Left ventricle myocardium inferior (tissue), 1 donor: ENCODE measurements at places on chromosomes 5 and 9. TPM values are rescaled to one million over a fixed set of nuclear protein-coding genes. Genes with fewer than 3 reads are reported as not detected.
A peak's percentile ranks its signal among the peaks of the same experiment; 100 is the strongest.

GRCh38 chr5:17192191-17192590 lies 25.2 kb upstream of the BASP1 start:
- DNase-seq, result no peak
- H3K4me3 ChIP-seq, result no peak overlapping the region
- no peaks in the 10 kb centered on the region for H3K36me3 ChIP-seq
- peaks cover 10% of the 10 kb centered on the region for H3K4me1 ChIP-seq

- H3K36me3 ChIP-seq, result no peaks in the 10 kb centered on the region
- H3K27me3 ChIP-seq, result no peaks in the 10 kb centered on the region
- peaks cover 16% of the 10 kb centered on the region for H3K4me1 ChIP-seq
- no peak overlapping the region for H3K4me3 ChIP-seq
- DNase-seq, result no peak
- no peak overlapping the region for H3K27ac ChIP-seq
Observed at GRCh38 chr9:132041798-132042197, 37.9 kb downstream of the MED27 start.

GRCh38 chr5:28750251-28750650 lies 1711.9 kb upstream of the CDH9 start:
- no peaks in the 10 kb centered on the region for H3K4me1 ChIP-seq
- H3K27ac ChIP-seq, result no peak overlapping the region
- H3K27me3 ChIP-seq, result no peaks in the 10 kb centered on the region

GRCh38 chr5:87997662-87998061 lies 271.0 kb downstream of the TMEM161B start:
- H3K4me1 ChIP-seq, result no peaks in the 10 kb centered on the region
- no peak for DNase-seq

- peak; percentile 56 for DNase-seq
- H3K4me3 ChIP-seq, result peak overlapping the region; percentile 1
- peak overlapping the region; percentile 79 for H3K27ac ChIP-seq
- H3K27me3 ChIP-seq, result no peaks in the 10 kb centered on the region
- H3K4me1 ChIP-seq, result peaks cover 71% of the 10 kb centered on the region
- peaks cover 50% of the 10 kb centered on the region for H3K36me3 ChIP-seq
Observed at GRCh38 chr5:177537389-177538361, 16.7 kb downstream of the FAM193B start.

- DNase-seq, result no peak
- no peak overlapping the region for H3K4me3 ChIP-seq
- H3K4me1 ChIP-seq, result no peaks in the 10 kb centered on the region
- H3K27ac ChIP-seq, result no peak overlapping the region
- no peaks in the 10 kb centered on the region for H3K36me3 ChIP-seq
- H3K27me3 ChIP-seq, result peaks cover 81% of the 10 kb centered on the region
Observed at GRCh38 chr9:96169901-96170300, 132.1 kb downstream of the HSD17B3 start.

DNA sequence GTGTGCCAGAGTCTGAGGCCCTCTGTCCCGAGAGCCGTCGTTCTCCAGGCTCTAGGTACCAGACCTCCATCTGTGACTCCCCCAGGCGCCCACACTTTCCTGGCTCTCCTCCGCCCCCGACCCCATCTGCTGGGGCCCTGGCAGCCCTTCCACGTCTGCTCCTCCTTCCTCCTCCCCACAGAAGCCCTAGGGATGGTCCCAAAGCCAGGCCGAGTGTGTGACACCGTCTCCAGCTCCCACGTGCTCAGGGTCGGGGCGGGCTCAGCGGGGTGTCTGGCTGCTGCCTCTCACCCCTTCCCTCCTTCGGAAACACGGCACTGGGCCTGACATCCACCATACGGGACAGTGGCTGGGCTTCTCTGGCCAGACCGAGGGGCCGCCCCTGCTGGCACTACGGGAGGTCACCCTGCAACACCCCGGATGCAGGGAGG lies 20.5 kb upstream of the SLC6A19 start:
- no peak overlapping the region for H3K4me3 ChIP-seq
- DNase-seq, result peak; percentile 6
- H3K27ac ChIP-seq, result no peak overlapping the region
- H3K36me3 ChIP-seq, result no peaks in the 10 kb centered on the region
- H3K4me1 ChIP-seq, result peaks cover 18% of the 10 kb centered on the region
- H3K27me3 ChIP-seq, result peaks cover 4% of the 10 kb centered on the region

- H3K4me1 ChIP-seq, result peaks cover 32% of the 10 kb centered on the region
- DNase-seq, result no peak
- H3K27ac ChIP-seq, result no peak overlapping the region
- H3K27me3 ChIP-seq, result no peaks in the 10 kb centered on the region
- H3K4me3 ChIP-seq, result no peak overlapping the region
Observed at GRCh38 chr5:88262116-88262515, 6.5 kb downstream of the TMEM161B start.

GRCh38 chr5:75234251-75234650 lies 2.4 kb downstream of the ANKRD31 start:
- H3K36me3 ChIP-seq, result no peaks in the 10 kb centered on the region
- no peak overlapping the region for H3K27ac ChIP-seq
- DNase-seq, result no peak
- peaks cover 14% of the 10 kb centered on the region for H3K4me1 ChIP-seq
- peaks cover 6% of the 10 kb centered on the region for H3K27me3 ChIP-seq

DNA sequence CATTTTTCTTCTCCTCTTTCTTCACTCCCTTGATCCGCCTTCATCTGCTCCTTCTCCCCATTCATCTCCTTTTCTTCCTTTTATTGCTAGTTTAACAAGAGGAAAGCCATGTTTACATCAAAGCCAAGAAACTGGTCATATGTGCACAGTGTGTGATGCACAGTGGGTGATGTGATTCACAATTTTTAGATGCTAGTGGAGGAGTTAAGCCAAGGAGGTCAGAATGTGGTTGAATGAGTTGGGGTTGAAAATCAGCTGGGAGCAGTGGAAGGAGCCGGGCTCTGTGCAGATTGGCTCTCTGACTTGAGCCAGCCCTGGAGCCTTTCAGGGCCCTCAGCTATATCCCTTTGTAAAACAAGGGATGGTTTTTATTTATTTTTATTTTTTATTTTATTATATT lies 7.3 kb downstream of the ACER2 start:
- H3K36me3 ChIP-seq, result peaks cover 7% of the 10 kb centered on the region
- peaks cover 6% of the 10 kb centered on the region for H3K4me1 ChIP-seq
- H3K27ac ChIP-seq, result no peak overlapping the region
- DNase-seq, result no peak

DNA sequence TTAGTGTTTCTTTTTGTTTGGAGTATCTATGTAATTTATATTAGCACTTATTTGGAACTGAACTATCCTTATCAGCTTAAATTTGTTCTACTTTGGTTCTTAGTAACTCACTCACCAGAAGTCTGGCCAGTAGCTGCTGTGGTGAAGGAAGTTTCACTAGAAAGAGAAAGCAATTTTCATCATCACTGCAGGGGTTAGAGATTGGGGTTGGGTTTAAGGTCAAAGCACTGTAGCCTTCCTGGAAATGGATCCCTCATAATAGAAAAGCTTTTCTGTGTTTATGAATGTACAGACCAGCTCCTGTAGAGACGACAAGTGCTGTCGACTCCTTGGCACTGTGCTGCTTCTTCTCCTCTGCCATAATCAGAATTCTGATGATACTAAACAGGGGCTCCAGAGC lies 22.2 kb downstream of the MROH2B start:
- H3K4me1 ChIP-seq, result peaks cover 8% of the 10 kb centered on the region
- H3K27ac ChIP-seq, result no peak overlapping the region
- H3K27me3 ChIP-seq, result no peaks in the 10 kb centered on the region
- H3K36me3 ChIP-seq, result no peaks in the 10 kb centered on the region
- H3K4me3 ChIP-seq, result no peak overlapping the region

DNA sequence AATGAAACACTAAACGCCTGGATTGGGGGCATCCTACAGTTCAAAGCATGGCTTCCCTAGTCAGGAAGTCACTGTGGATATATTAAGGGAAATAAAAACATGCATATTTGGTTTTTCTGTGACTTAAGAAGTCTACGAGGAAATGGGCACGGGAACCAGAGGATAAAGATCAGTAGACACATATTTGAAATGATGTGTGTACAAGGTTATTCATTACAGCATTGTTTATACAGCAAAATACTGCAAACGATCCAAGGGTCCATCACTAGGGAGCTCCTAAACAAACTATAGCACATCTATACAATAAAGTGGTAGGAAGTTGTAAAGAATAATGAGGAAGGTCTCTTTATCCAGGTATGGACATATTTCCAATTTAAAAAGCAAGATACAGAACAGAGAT lies 71.8 kb downstream of the EFNA5 start:
- H3K27ac ChIP-seq, result no peak overlapping the region
- no peak for DNase-seq
- no peak overlapping the region for H3K4me3 ChIP-seq
- peaks cover 52% of the 10 kb centered on the region for H3K4me1 ChIP-seq
- H3K36me3 ChIP-seq, result no peaks in the 10 kb centered on the region

DNA sequence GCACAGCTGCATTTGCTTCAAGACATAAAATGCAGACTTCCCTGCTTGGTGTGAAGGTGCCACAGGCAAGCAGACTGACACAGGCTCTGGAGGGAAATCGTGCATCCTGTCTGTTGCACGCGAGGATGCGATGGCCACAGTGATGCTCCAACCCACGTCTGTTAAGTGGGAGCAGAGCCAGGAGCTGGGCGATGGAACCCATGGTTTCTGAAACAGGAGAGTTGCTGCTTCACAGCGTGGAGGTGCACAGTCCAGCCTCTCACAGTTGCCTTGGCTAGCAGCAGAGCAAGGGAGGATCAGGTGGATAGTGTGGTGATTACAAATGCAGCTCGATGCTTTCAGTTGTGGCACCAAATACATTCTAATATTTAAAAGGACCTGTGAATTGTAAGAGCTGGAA lies 108.8 kb downstream of the TENT4A start:
- no peaks in the 10 kb centered on the region for H3K4me1 ChIP-seq
- DNase-seq, result no peak
- H3K36me3 ChIP-seq, result no peaks in the 10 kb centered on the region

- H3K4me3 ChIP-seq, result no peak overlapping the region
- no peak for DNase-seq
- H3K27me3 ChIP-seq, result peaks cover 15% of the 10 kb centered on the region
- no peak overlapping the region for H3K27ac ChIP-seq
- H3K36me3 ChIP-seq, result no peaks in the 10 kb centered on the region
Observed at GRCh38 chr5:39211773-39212172, 7.6 kb downstream of the FYB1 start.

- no peak overlapping the region for H3K27ac ChIP-seq
- peaks cover 27% of the 10 kb centered on the region for H3K36me3 ChIP-seq
- no peak for DNase-seq
- H3K27me3 ChIP-seq, result no peaks in the 10 kb centered on the region
- no peak overlapping the region for H3K4me3 ChIP-seq
- peaks cover 33% of the 10 kb centered on the region for H3K4me1 ChIP-seq
Observed at GRCh38 chr5:131745703-131746102, 51.1 kb downstream of the FNIP1 start.

- H3K36me3 ChIP-seq, result no peaks in the 10 kb centered on the region
- DNase-seq, result no peak
- no peaks in the 10 kb centered on the region for H3K27me3 ChIP-seq
- H3K4me1 ChIP-seq, result peaks cover 97% of the 10 kb centered on the region
- H3K4me3 ChIP-seq, result no peak overlapping the region
Observed at GRCh38 chr9:125752070-125752628, 5.0 kb downstream of the PBX3 start.

GRCh38 chr9:125889112-125889475 lies 141.9 kb downstream of the PBX3 start:
- DNase-seq, result peak; percentile 41
- peaks cover 58% of the 10 kb centered on the region for H3K4me1 ChIP-seq
- H3K27me3 ChIP-seq, result no peaks in the 10 kb centered on the region
- H3K27ac ChIP-seq, result peak overlapping the region; percentile 83
- H3K4me3 ChIP-seq, result peak overlapping the region; percentile 70

- H3K4me3 ChIP-seq, result no peak overlapping the region
- no peak overlapping the region for H3K27ac ChIP-seq
- peaks cover 19% of the 10 kb centered on the region for H3K36me3 ChIP-seq
Observed at GRCh38 chr9:6893350-6894131, 135.8 kb downstream of the KDM4C start.

DNA sequence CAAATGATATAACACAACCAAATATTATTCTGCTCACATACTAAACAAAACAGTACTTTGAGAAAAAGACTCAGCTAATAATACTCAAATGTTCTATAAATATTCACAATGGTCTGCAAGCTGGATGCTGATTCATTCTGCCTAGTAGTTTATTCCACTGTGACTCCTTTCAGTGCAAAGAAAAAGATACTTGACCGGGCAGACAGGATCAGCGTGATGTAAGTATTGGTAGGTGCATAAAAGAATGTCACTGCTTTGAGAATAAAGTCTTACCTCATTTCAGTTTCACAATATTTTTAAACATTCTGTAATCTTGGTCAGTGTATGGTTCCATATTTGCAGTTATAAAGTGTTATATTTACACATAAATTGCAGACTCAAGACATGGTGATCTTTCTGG lies 223.0 kb upstream of the NUDT12 start:
- H3K36me3 ChIP-seq, result no peaks in the 10 kb centered on the region
- H3K27me3 ChIP-seq, result no peaks in the 10 kb centered on the region
- no peaks in the 10 kb centered on the region for H3K4me1 ChIP-seq
- H3K27ac ChIP-seq, result no peak overlapping the region
- no peak overlapping the region for H3K4me3 ChIP-seq

- no peak for DNase-seq
- H3K27me3 ChIP-seq, result peaks cover 24% of the 10 kb centered on the region
- H3K4me1 ChIP-seq, result peaks cover 11% of the 10 kb centered on the region
- H3K27ac ChIP-seq, result no peak overlapping the region
- peak overlapping the region; percentile 38 for H3K4me3 ChIP-seq
Observed at GRCh38 chr9:126125577-126125976, 201.1 kb upstream of the MVB12B start.

- no peak overlapping the region for H3K4me3 ChIP-seq
- no peaks in the 10 kb centered on the region for H3K27me3 ChIP-seq
- no peak overlapping the region for H3K27ac ChIP-seq
- peaks cover 21% of the 10 kb centered on the region for H3K36me3 ChIP-seq
Observed at GRCh38 chr9:14131356-14132088, 182.4 kb downstream of the NFIB start.

DNA sequence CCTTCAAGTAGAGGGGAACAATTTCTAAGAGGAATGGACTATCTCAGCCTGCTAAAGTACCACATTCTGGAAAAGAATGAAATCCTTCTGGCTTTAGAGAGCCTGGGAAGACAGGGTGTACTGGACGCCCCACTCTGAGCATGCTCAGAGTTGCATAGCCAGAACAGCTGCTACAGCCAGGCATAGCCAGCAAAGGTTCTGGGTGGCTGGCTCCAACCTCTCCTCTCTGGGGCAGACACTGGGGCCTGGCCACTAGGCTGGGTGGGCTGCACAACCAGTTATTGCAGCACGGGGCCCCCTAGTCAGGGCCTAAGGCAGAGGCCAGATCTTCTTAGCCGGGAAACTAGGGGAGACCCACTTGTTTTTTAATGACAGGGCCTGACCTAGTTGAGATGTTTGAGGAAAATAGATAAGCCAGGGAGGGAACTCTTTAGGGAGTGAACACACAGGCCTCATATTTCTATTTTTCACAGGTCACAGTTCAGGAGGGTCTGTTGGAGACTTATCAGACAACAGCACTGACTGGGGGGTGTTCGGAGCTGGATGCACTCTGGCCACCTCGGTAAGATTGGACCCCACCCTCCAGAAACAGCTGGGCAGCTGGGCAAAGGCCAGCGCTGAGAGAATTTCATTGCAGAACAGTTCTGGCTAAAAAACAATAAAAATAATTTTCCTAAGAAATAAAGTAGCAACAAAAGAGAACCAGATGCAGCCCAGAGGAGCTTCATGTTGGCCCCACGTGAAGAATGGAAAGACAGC lies 142.9 kb downstream of the LPAR1 start:
- H3K4me3 ChIP-seq, result no peak overlapping the region
- H3K27ac ChIP-seq, result peak overlapping the region; percentile 71
- H3K36me3 ChIP-seq, result no peaks in the 10 kb centered on the region
- no peaks in the 10 kb centered on the region for H3K27me3 ChIP-seq
- no peaks in the 10 kb centered on the region for H3K4me1 ChIP-seq

The CDC20B gene
- total RNA-seq, result not detected

The ARHGEF37 gene
- total RNA-seq, result 22.8 TPM

The FSTL4 gene
- total RNA-seq, result not detected

The CCNI2 gene
- 0.08 TPM for total RNA-seq

The PCDHB11 gene
- 0.77 TPM for total RNA-seq

The KIF3A gene
- total RNA-seq, result 11.9 TPM

The SCGB3A2 gene
- total RNA-seq, result not detected
